ENCODE measurements at places on chromosomes 16 and 17.
A peak's percentile ranks its signal among the peaks of the same experiment; 100 is the strongest.

- DNase-seq = peak; percentile 72
These were observed 973 bp downstream of the SLC7A6 start for GRCh38 chr16:68265078-68265920.

GRCh38 chr17:4480929-4481898 lies 17.5 kb upstream of the SPNS2 start:
- DNase-seq = no peak

GRCh38 chr16:66265048-66265415 lies 101.5 kb upstream of the CDH5 start:
- DNase-seq = no peak

DNA sequence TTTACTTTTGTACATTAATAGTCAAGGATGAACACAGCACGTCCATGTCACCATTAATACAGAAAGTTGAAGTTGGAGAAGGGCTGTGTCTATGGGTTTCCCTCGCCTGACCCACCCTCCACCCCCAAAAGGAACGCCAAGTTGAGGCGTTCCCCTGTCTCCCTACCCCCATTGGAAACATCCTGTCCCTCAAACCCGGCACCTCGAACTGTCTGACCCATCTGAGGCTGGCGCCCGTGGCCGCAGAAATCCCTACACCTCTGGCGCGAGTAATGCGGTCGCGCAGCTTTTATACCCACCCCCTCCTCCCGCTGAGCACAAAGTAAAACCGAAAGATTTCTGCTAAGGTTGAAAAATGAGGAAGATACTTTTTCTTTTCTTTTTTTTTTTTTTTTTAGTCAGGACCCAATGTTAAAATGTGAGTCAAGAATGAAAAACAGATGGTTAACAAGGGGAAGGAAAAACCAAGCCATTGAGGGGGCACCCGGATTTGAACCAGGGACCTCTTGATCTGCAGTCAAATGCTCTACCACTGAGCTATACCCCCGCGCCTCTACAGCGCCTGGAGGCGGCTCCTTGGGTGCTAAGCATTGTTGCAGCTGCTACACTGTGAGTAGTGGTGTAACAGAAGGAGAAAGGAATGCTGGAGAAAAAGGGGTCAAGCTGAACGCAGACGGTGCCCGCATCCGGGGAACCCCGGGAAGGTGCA lies 887 bp upstream of the LASP1 start:
- DNase-seq = peak; percentile 88

DNA sequence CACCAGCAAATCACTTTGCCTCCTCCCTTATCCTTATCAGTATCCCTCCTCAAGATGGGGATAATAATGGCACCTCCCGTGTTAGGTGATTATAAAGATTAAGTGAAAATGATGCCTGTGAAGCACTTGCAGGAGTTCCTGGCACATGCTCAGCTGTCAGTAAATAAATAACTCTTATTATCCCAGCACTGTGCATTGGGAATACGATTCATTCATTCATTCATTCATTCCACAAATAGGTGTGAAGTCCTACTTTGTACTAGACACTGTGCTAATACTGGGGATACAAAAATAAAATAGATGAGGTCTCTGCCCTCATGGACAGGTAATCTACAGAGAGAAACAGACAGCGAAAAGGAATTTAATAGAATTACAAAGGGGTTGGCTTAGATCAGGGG lies 2.0 kb downstream of the XYLT2 start:
- DNase-seq = no peak

- no peak for DNase-seq
These were observed 40.0 kb upstream of the RBFOX3 start for GRCh38 chr17:79650861-79651260.

- DNase-seq = peak; percentile 57
These were observed 863 bp downstream of the ADCY9 start for GRCh38 chr16:4115209-4115948.

DNA sequence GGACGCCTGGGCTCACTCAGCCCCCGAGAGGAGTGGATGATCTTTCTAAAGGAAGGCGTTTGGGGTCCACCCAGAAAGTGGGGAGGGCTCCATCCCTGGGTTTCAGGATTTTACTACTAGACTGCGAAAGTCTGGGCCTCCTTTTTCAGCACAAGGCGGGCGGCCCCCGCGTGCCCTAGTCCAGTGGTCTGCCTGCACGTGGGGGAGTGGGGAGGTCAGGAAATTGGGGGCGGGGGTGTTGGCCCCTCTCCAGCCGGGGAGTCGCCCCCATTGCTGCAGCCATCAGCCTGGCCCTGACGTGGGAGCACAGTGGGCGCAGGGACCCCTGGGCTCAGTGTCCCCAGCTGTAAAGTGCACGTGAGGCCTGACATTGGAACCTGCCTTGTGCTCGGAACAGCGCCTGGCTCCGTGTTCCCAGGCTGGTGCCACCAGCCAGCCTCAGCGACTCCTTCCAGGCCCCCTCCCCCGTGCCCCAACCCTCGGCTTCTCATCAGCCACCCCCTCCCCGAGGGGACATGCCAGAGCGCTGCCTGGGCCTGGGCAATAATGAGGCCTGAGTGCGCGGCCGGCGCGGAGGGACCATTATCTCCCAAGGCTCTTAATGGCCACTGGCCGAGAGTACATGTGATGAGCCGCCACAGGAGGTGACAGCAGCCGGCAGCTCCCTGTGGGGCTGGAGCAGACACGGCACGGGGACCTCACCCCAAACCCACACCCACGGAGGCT lies 2.4 kb upstream of the C1QTNF8 start:
- no peak for DNase-seq

- peak; percentile 76 for DNase-seq
These were observed 12.7 kb upstream of the FAM20A start for GRCh38 chr17:68613739-68614298.

- no peak for DNase-seq
These were observed 68.6 kb downstream of the ZNF778 start for GRCh38 chr16:89286096-89286495.

DNA sequence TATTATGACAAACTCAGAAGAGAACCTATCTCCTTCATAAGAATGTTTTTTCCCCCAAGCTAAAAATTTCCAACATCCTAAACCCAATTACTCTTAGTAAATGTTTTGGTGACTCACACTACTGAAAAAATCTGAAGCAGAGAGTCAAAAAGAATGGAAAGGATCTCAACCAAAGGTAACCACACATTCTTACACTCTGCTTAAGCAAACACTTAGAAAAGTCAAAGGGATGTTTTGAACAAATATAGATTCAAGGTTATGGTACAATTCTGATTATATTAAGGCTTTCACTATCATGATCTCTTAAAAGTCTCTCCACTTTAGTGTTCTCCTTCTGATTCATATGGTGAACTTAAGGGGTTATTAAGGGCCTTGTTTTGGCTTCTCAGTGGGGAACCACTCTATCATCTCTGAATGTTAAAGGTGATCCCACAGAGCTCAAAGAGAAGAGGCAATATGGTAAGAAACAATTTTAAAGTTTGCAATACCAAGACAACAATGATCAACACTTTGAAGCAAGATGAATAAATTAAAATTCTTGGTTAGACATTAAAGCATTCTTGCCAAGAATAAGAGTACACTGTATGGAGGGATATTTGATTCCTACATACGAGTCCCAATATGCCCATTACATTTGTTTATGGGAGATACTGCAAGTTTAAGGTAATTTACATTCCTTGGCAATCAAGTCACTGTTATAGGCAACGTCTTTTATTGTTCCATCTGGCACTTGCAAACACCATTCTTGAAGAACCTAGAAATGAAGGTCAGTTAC lies 69.2 kb downstream of the CDC27 start:
- no peak for DNase-seq

GRCh38 chr17:51088287-51088686 lies 32.4 kb downstream of the SPAG9 start:
- no peak for DNase-seq

- DNase-seq = no peak
These were observed 114.9 kb downstream of the TRIM37 start for GRCh38 chr17:58991718-58992331.

GRCh38 chr17:69103557-69104233 lies 38.0 kb downstream of the ABCA6 start:
- DNase-seq = no peak

- DNase-seq = no peak
These were observed 106.1 kb downstream of the AATF start for GRCh38 chr17:37054894-37055293.

DNA sequence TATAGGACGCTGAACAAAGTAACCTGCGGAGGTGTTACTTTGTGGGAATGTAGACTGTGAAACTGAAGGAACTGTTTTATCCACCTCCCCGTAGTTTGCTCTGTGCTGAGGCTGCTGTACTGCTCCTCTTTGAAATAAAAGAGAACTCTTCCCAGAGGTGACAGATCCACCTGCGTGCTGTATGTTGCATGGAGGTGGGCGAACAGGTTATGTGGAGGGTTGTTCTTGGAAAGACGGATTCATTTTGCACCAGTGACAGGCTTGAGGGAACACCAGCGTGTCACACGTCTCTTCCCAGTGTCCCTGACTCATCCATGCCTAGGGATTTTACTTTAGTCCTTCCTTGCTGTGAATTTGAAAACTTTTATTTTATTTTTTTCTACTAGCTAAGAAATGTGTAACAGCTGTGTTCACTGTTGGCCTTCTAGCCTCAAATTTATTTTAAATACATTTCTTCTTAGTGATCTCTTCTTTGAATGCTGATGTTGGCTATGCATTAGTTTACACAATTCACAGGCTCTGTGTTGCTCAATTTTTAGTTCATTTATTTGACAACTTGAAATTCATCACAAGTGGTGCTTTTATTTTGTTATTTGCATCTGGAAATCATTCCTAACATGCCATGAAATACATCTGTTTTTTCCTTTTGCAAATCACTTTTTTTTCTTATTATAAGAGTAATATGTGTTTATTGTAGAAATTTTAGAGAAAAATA lies 512.4 kb downstream of the CDH13 start:
- DNase-seq = no peak

DNA sequence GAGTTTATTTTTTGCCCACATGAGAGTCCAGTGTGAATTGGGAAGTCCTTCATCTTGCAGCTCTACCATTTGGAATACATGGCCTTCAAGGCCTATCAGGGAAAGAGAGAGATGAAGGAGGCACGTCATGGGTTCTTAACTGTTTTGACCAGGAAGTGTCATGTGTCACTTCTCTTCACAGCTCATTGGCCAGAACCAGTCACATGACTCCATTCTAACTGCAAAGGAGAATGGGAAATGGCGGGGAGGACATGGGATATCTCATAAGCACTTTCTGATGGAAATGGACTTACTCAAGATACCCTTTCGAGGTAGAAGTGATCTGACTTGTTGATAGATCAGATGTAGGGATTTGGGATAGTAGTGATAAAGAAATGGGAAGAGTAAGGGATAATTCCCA lies 57.9 kb upstream of the CES5A start:
- DNase-seq = no peak

- no peak for DNase-seq
These were observed 174.8 kb downstream of the C16orf78 start for GRCh38 chr16:49548325-49548970.

- no peak for DNase-seq
These were observed 21.6 kb upstream of the RASL10B start for GRCh38 chr17:35709874-35710273.

DNA sequence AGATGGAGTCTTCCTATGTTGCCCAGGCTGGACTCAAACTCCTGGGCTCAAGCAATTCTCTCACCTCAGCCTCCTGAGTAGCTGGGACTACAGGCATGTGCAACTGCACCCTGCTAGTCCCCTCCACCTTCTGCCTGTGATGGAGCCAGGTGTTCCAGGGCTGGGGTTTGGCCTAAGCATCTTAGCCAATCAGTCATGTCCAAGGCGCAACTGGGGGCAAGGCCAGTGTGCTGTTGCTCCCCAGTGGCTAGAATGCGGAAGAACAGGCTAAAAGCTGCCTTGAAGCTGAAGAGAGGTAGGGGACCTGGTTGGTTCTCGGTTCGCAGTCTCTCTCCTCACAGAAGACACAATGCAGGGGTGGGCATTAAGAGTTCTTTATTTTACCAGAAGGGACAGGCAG lies 18.6 kb downstream of the FLOT2 start:
- no peak for DNase-seq

GRCh38 chr16:15482068-15482747 lies 47.8 kb downstream of the BMERB1 start:
- DNase-seq = peak; percentile 72

DNA sequence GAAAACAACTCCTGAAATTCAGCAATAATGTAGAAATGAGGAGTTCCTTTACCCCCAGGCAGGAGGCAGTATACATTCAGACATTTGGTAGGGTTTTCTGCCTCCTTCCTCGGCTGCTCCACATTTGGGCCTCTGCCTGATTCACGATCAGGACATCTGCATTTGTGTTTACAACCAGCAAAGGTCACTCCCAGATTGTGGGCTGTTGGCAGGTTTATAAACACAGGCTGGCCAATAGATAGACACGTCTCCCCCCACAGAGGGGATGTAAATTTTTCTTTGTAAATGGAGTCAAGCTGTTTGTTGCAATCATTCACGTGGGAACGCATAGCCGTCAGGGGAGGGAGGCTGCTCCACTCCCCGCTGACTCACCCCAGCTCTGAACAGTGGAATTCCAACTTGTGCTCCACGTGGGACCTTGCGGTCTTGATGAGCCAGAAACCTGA lies 252.1 kb upstream of the N4BP1 start:
- DNase-seq = no peak

- no peak for DNase-seq
These were observed 50.9 kb upstream of the MTSS2 start for GRCh38 chr16:70736465-70737376.

GRCh38 chr17:28001149-28001548 lies 41.3 kb upstream of the NLK start:
- DNase-seq = no peak

DNA sequence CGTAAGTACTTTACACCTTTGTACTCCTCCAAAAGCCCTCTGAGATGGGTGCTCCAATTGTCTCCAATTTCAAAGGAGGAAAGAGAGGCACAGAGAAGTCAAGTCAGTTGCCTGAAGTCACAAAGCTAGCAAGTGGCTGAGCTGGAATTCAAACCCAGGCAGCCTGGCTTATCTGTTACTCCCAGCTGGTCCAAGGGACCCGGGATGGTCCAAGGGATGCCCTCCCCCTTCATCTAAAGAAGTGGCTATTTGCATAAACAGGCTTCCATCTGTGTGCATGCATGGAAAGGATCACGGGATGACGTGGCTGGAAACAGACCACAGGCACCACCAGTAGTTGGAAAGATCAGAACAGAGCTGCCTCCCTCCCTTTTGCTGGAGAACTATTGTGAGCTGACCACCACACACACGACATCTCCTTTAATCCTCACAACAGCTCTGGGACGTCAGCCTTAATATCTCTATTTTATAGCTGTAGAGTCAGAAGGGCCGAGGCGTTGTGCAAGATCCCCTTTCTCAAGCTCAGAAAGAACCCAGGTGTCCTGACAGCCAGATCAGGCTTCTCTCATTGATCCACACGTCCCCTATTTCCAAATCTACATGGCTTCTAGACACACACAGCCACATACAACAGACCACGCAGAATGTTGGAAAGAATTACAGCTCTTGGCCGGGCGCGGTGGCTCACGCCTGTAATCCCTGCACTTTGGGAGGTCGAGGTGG lies 10.9 kb upstream of the COL1A1 start:
- DNase-seq = no peak

- no peak for DNase-seq
These were observed 673.2 kb upstream of the SOX9 start for GRCh38 chr17:71447644-71448043.

DNA sequence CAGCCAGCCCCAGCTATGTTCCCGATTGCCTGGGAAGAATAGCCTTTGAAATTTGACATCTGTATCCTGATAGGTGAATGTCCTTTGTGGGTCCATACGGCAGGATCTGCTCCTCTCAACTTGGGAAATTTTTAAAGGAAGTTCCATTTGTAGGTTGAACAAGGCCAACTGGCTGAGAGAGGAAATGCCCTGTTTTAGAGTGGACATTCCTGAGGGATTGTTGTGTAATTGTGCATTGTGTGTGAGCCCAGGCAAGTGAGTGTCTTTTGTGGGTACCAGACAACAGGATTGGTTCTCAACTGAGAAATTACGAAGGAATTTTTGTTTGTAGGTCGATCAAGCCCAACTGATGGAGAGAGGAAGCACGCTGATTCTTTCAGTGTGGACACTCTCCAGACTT lies 2.6 kb upstream of the CPHXL2 start:
- DNase-seq = no peak
